Renal cortical epithelial cell (primary cell): ENCODE measurements at places on chromosomes 12 and 14. TPM values are rescaled to one million over a fixed set of nuclear protein-coding genes. Genes with fewer than 3 reads are reported as not detected.

The ALDH2 gene
- 18.7 and 23.4 TPM in 2 replicates for total RNA-seq

The CFAP54 gene
- 3.3 and 11.3 TPM in 2 replicates for total RNA-seq

The SLC38A4 gene
- total RNA-seq: under 0.01 TPM in 1 of 2 replicates, not detected in the other

The RPS6KA5 gene
- total RNA-seq: 3.3 TPM in 2 replicates

The POTEM gene
- not detected in 2 replicates for total RNA-seq

The SLCO1C1 gene
- not detected in 2 replicates for total RNA-seq

The ACVR1B gene
- total RNA-seq: 14.8 and 58.1 TPM in 2 replicates

The MYF5 gene
- 0.35 TPM in 1 of 2 replicates, not detected in the other for total RNA-seq

The FGF6 gene
- not detected in 2 replicates for total RNA-seq

The MYL2 gene
- total RNA-seq: not detected in 2 replicates

The PDE3A gene
- under 0.01 and 0.10 TPM in 2 replicates for total RNA-seq

The HOXC13 gene
- total RNA-seq: 0.15 TPM in 1 of 2 replicates, not detected in the other
